ENCODE measurements at places on chromosomes 3 and 15.
A peak's percentile ranks its signal among the peaks of the same experiment; 100 is the strongest.

GRCh38 chr3:194274424-194275085, 76.6 kb downstream of the CPN2 start:
- peak; percentile 21 for DNase-seq

DNA sequence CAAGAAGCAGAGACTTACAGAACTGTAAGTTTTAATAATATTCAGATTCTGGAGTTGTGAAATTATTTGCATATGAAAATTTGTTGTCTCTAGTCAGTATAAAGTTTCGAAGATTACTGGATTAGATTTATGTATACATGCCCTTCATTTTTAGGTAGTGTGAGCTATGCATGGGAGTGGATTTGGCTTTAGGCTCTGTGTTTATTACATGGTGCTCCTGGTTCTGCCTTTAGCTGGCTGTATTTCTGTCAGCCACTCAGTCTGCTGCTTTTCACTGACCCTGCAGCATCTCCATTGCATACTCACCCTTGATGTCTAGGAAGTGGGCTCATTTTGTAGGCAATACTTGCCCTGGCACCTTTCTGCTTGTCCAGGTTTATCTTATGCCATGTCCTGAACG, 147.5 kb upstream of the LRRFIP2 start:
- no peak for DNase-seq

GRCh38 chr3:30259730-30260129, 346.7 kb upstream of the TGFBR2 start:
- no peak for DNase-seq

- no peak for DNase-seq
Measured at GRCh38 chr3:102745881-102746280, 311.1 kb downstream of the ZPLD1 start.

- no peak for DNase-seq
Measured at GRCh38 chr15:51038162-51038973, 56.3 kb downstream of the TNFAIP8L3 start.

DNA sequence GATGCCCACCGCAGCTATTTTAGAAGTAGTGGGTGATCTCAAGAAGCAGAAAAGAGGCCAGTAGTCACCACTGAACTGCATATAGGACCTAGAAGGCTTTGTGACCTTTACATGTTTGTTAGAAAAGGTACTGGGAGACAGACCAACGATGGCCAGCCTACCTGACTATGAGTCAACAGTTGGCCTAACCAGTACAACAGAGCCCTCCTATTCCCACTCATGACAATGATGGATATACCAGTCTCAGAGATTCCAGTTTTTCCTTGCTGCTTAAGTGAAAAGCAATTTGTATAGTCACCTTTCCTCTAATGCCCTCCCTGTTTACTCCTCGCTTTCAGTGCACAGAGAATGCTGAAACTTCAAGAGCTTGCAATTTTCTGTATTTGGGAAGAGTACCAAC, 86.6 kb upstream of the PPIB start:
- DNase-seq: no peak

GRCh38 chr15:97729270-97729669, 231.2 kb upstream of the ARRDC4 start:
- DNase-seq: no peak

DNA sequence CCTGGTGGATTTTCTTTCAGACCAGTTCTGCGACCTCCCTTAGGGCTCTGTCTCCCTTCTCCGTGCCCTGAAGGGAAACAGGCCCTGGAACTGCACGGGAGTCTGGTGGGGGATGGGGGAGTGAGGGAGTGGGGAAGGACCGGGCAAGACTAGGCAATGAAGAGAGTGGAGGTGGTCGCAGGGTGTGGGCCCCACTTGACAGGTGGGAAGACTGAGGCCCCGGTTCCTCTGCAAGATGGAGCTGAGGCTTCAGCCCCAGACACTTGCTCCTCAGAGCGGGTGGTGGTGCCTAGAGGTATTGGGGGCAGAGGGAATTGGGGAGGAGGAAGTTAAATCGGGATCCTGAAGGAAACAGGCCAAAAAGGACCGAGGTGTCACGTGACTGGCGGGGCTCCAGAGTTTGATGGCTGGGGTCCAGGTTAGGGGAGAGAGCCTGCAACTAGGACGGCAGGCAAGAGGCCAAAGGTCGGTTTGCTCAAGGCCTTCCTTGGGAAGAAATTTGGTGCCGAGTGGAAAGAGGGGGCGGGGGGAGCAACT, 597 bp upstream of the CAMK1 start:
- DNase-seq: no peak

DNA sequence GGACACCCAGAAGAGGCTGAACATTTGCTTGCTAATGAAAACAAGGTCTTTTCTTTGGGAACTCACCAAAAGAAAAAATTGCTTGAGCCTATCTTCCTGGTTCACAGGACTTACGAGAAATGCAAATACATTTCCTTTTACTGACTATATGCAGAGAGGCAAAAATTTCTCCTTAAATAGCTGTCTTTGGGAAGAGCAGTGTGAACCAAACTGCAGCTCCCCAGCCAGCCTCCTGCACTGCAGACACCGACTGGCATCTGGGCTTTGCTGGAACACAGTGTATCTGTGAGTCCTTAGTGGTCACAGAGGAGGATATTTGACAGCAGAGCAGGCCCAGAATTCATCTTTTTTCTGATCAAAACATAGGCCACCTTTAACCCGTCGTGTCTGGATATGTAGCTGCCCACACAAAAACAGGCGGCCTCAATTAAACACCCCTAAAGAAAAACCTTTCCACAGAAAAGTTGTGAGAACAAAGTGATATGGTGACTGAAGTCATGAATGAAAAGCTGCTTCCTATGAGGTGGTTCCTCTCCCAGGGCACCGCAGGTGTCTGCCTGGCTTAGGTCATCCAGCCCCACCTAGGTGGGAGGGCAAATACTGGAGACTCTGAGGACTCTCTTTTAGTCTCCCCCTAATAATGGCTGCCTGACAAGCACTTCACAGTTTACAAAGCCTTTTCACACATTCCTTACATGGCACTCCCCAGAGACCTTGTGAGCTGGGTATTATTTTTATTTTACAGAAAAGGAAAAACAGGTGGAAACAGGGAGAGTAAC, 46.1 kb upstream of the TMEM158 start:
- DNase-seq: no peak

DNA sequence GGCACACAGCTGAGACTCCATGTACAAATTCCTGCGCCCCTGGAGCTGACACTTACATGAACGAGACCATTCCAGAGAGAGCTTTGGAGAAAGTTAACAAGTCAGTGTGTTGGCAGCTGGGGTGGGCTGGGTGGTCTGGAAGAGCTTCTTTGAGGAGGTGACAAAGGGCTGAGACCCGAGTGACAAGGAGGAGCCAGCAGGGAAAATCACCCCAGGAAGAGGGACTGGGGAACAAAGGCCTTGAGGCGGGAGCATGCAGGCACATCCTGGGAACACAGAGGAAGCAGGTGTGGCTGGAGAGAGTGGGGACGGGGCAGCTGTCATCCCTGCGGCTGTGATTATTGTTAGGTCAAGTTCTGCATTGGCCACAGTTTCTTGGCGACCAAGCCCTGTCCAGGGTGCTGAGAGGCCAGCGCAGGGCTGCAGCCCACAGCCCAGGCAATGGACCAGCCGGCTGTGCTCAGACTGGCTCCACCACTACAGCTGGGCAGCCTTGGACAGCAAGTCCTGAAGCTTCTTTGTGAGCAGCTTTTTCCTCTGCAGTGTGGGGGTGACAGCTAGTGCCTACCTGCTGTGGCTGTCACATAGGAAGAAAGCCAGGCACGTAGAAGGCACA, 34.2 kb upstream of the PRR23E start:
- DNase-seq: peak; percentile 38

- no peak for DNase-seq
Measured at GRCh38 chr3:27540231-27540630, 56.0 kb upstream of the SLC4A7 start.

DNA sequence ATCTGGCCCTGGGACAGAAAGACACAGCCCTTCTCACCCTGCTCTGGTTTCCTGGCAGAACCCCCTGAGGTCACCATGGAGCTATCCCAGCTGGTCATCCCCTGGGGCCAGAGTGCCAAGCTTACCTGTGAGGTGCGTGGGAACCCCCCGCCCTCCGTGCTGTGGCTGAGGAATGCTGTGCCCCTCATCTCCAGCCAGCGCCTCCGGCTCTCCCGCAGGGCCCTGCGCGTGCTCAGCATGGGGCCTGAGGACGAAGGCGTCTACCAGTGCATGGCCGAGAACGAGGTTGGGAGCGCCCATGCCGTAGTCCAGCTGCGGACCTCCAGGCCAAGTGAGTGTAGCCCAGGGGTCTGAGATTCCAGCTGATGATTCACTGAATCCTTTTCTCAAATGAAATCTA, 61.7 kb downstream of the BOC start:
- DNase-seq: no peak

- no peak for DNase-seq
Measured at GRCh38 chr15:94272251-94272898, 41.0 kb downstream of the MCTP2 start.

- DNase-seq: no peak
Measured at GRCh38 chr3:37967260-37967881, 23.2 kb upstream of the VILL start.

GRCh38 chr3:134751831-134752230, 43.2 kb upstream of the EPHB1 start:
- no peak for DNase-seq

DNA sequence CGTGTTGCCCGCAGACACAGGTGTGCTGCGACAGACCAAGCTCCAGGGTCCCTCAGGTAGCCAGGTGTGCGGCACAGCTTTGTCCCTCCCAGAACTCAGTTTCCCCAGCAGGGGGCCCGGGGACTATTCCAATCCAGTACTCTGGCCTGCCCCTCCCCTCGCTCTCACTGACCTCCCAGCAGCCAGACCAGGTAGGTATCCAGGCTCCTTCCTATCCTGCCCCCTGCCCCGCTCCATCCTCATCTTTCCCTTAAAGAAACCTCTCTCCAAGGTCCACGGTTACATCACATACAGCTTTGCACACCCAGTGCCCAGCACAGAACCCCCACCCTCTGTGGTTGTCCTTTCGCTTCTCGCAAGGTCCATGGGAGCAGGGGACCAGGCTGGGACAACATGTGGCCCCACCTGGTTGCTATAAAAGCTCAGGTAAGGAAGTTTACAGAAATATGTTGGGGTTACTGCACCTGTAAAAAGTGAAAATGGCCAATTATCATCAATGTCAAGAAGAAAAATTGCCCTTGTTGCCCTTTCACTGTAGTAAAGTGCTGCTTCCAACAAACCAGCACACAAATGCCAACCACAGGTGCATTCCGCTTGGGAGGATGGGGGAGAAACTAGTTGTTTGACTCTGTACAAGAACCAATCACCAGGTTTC, 7.3 kb upstream of the CYP11A1 start:
- no peak for DNase-seq

DNA sequence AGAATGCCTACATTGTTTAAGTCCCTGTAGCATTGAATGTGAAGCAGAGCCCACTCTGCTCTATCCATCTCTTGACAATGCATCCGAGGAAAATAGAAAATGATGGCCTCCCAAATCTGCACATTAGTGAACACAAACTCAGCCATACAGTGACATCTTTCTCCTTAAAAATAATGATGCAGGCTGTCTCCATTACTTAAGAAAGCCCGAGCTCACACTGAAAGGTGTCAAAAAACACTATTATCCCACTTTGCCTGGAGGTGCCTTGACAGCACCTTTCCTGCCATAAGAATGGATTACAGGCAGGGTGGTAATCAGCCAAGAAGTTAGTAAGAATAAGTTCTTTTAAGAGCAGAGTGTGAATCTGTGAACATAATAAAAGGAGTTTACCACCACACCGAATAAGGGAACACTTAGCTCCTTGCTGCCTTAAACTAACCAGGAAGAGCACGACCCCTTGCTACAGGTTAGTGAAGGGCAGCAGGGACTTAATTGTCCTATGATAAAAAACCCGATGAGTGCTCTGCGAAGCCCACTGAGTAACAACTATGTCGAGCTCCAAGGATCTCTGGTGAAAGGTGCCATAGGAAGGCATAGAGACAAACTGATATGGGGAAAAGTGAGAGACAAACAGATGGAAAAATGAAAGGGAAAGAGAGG, 123.2 kb upstream of the TUSC7 start:
- DNase-seq: no peak

DNA sequence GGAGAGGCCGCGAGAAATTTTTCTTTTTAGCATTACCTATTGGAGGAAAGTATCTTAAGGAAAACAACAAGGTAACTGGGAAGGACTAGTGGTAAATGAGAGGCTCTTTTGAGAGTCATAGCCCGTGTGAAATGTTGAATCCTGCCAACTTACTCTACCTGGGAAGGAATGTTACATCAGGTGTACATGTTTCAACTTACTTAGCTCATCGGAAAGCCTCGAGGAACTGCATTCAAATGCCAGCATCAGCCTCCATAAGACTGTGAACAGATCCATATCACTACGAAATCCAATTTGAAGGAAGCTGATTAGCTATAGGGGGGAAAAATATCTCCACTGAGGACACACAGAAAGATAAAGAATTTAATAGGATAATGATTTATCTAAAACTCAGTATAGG, 72.3 kb upstream of the PDZRN3 start:
- DNase-seq: no peak

DNA sequence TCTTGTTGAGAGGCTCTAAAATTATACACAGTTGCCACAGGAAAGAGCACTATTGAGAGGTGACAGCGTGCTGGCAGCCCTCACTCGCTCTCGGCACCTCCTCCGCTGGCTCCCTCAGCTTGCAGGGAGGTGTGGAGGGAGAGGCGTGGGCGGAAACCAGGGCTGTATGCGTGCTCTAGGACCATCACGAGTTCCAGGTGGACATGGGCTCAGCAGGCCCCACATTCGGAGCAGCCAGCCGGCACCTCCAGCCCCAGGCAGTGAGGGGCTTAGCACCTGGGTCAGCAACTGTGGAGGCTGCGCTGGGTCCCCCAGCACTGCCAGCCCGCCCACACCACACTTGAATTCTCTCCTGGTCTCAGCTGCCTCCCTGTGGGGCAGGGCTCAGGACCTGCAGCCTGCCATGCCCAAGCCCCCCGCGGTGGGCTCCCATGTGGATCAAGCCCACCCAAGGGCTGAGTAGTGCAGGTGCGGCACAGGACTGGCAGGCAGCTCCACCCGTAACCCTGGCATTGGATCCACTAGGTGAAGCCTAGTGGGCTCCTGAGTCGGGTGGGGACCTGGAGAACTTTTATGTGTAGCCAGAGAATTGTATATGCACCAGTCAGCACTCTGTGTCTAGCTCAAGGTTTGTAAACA, 460.6 kb upstream of the ALCAM start:
- no peak for DNase-seq

- no peak for DNase-seq
Measured at GRCh38 chr3:61714225-61714624, 152.9 kb downstream of the PTPRG start.

GRCh38 chr15:44734839-44735481, 1.4 kb upstream of the TRIM69 start:
- no peak for DNase-seq
